ENCODE measurements at places on chromosomes 3 and 15.

DNA sequence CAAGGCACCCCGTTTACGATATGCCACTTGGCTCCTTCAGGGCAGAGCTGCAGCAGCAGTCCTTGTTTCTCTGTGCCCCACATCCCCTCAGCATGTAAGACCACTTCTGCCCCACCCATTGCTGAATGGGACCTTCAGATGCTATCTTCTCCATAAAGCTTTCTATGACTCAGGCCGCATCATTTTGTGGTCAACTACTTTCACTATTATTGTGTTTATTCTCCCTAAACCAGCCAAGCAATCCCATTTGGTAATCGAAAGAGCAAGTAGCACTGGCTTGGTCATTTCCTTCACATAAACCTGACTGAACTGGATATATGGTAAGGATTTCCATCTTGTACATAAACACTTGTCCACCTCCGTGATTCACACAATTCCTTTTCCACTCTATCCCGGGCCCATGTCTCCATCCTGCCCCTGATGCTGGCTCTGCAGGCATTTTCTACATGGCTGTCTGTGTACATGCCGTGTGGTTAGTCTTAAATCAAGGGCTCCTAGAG lies 25.7 kb downstream of the LIPC start:
- no peak for DNase-seq

DNA sequence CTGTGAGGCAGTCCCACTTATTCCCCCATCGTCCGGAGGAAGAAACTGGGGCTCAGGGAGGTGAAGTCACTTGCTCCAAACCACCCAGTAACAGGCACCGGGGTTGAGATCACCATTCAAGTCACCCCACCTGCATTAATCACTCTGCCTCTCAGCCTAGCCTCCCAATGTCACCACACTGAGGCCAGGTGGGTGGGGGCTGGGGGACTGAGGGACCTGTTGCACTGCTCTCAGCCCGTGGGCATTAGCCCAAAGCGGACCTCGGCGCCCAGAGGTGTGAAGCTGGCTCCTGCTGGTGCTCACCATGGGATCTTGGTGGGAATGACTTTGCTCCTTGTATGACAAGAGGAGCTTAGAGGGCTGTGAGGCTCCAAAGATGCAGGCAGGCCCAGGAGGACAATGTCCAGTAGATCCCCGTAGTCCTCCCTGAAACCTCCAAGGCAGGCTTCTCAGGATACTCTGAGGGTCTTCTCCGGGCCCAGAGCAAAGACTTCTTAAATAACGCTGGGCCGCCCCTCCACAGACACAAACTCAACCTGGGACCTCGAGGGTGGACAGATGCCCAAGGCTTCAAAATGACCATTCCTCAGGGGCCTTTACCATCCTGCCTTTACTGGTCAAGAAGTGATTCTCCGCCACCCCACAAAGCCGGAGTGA lies 1.7 kb downstream of the NT5DC2 start:
- no peak for DNase-seq

- no peak for DNase-seq
Observed at GRCh38 chr3:101926594-101927105, 77.3 kb downstream of the NFKBIZ start.

- no peak for DNase-seq
Observed at GRCh38 chr3:58737644-58738043, 71.1 kb upstream of the FAM3D start.

DNA sequence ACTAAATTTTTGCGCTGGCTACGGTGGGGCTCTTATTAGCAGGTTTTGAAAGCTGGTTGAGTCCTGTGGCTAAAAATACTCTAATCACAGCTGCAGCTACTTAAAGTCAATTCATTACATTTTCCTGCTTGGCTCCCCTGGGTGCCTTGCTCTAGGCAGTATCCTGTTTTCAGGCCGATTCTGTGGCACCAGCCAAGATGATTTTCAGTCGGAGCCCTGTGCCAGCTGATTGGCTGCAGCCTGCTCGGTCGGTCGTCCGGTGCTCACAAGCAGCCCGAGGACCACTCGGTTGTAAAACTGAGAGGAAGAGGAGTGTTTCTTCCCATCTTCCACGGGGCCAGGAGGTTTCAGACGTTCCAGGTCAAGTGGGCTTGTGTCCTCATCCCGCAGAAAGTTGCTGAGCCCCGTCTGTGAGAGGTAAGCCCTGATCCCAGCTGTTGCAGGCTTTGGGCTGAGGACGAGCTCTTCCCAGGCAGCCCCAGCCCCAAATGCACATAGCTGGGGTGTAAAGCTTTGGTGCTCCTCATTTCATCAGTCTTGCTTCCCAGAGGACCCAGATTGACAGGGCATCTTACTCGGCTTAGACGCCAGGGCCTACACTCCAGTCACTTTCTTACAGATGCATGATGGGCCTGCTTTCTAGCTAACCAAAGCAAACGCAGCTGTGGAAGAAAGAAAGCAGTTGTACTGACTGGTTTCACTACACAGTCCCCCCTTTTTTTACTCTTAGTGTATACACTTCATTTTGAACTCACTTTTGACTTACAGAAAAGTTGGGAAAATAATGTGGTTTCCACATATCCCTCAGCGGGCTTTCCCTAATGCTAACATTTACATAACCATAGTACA lies 15.9 kb downstream of the LYSMD4 start:
- no peak for DNase-seq

DNA sequence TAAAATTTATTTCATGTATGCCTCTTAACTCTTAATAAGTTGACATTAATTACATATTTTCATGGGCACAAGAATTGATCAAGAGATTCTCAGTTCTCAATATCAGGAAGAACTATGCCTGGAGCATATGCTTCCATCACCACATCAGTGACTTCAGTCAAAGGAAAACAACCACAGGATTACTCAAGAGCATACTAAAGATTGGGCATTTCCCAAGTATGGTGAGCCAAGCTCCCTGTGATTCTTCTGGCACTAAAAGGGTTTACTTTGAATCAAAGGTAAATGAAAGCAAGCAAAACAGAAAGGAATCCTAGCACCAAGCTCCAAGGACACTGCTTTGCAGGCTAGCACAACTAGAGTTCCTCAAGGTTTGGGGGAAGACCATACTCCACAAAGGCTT lies 44.6 kb downstream of the FMN1 start:
- DNase-seq = no peak

DNA sequence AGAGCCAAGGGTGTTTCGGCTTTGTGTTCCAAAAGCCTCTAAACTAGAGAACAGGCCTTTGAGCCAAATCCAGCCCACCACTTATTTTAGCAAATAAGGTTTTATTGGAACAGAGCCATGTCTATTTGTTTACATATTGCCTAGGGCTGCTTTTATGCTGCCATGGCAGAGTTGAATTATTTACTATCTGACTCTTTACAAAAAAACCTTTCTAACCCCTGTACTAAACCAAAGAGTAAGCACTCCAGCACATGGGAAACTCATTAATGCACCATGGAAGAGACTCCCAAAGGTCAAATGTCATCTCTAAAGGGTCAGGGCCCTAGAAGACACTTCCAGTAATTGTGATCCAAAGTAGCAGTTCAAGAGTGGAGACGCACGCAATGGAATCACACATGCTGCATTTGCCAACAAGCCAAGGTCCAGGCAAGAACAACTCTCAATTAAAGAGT lies 22.3 kb downstream of the OSBPL10 start:
- DNase-seq = no peak

DNA sequence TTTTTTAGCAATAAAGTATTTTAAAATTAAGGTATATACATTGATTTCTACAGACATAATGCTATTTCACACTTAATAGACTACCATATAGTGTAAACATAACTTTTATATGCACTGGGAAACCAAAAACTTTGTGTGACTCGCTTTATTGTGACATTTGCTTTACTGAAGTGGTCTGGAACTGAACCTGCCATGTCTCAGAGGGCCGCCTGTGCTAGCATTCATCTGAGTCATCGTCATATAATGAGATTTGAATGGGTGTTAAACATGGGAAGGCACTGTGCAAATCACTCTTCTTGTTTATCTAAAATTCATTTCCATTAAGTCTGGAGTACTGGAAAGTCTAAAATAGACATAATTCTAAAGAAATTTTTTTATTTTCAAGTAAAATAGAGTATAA lies 12.9 kb downstream of the EIF2AK4 start:
- DNase-seq = no peak

DNA sequence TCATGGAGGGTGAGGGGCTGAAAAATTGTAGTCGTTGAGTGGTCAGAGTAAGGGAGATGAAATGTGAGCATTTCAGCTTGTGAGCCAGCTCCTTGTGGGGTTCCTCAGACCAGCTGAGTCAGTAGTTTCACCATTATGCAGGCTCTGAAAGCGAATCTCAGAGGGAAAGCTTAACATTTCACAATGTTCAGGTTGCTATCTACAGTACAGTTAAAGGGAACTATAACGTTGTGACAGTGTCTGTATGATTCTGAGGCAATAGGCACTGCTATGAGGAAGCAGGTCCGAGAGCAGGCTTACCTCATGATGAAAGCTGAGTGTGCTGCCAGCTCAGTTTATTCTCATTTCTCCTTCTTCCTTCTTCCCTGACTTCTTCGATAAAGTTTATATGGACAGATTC lies 469.6 kb downstream of the EDEM1 start:
- DNase-seq = no peak

DNA sequence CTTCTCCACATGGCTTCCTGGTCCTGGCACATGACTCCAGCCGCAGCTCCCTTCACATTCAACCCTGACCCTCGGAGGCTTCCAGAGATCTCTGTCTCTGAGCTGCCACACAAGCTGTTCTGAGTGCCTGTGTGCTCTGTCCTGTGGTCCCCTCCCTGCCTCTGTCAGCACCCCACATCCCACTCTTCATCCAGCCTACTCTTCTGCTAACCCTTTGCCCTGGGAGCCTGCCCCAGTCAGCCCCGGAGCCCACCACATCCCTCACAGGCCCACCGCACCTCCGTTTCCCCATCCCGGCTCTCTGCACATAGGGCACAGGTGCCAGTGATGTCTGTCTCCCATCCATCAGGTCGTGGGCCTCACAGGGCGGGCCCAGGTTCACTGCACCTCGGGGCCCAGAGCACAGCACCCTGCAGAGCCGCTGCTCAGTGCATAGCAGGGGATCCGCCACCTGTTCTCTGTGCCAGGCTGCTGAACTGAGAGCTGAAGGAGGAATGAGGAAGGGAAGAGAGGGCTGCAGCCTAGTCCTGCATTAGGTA lies 133.6 kb downstream of the UACA start:
- no peak for DNase-seq

GRCh38 chr3:64133272-64133671 lies 92.0 kb downstream of the PRICKLE2 start:
- no peak for DNase-seq

GRCh38 chr15:52255008-52255407 lies 40.6 kb downstream of the MYO5C start:
- no peak for DNase-seq

- peak; percentile 99 for DNase-seq
Observed at GRCh38 chr3:120498556-120499346, 48.0 kb upstream of the FSTL1 start.

DNA sequence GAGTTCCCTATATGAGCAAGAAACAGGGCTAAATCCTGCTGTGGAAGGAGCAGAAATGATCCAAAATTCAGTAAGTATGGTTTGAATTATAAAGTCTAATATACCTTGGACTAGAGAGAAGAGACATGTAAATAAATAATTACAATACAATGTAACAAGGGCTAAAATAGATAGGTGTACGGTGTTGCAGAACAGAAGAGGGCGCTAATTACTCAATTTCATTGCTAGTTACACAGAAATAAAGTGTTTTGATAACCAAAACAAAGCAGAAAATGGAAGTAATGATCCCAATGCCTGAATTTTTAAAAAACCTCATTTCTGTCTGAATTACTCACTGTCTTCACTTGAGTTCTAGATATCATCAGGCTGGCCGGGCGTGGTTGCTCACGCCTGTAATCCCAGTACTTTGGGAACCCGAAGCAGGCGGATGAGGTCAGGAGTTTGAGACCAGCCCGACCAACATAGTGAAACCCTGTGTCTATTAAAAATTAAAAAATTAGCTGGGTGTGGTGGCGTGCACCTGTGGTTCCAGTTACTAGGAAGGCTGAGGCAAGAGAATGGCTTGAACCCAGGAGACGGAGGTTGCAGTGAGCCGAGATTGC lies 8.3 kb upstream of the PLCH1 start:
- DNase-seq = no peak

DNA sequence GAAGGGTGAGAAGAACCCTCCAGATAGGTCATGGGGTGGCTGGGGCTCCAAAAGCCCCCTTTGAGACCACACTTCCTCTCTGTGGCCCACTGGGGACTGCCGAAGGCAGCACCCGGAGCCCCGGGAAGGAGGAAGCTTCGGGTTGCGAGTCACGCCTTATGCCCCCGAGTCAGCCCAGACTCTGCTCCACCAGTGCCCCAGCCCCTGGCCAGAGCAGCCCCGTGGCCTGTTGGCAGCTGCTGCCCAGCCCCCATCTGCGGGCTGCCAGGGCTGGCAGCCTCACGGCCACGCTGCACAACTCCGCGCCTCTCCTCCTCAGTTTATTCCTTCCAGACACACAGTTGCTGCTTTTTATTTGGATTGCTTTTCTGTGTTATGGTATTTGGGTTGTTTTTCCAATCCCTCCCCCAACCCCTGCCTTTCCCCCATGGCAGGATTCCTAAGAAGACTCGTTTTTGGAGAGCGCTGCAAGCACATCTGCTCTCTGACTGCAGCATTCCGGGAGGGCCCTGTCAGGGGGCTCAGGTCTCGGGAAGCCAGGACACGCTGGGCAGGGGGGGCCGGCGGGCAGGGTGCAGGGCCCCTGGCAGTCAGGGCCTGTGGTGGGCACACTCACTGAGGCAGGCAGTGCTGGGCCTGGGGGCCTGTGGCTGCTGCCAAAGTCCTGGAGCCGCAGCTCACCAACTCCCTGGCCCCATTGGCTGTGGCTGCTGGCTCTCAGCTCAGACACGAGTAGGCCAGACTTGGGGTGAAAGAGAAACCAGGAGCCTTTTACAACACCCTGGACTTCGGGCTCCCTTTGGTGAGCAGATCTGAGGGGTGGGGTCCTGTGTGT lies 20.2 kb downstream of the MAGEF1 start:
- DNase-seq = no peak

- no peak for DNase-seq
Observed at GRCh38 chr3:185753354-185753753, 71.5 kb downstream of the IGF2BP2 start.

DNA sequence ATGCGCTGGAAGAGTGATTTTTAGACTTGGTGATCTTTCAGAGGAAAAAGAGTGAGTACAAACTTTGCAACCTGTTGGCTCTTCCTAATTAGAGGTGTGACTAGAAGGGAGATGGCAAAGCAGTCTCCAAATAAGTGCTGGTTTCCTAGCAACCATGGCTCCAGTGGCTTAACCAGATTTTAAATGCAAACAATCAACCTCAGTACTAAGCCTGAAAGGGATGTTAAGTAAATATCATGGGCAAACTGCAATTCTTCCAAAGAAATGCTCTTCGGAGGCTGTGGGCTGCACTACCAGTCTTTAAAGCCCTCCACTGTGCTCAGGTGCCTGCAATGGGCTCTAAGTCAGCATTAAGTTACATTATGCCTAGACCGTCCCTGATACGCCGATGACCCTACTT lies 678.1 kb upstream of the CCDC54 start:
- no peak for DNase-seq

GRCh38 chr3:38251197-38251596 lies 14.4 kb upstream of the SLC22A13 start:
- DNase-seq = no peak

GRCh38 chr3:59127071-59127470 lies 77.2 kb upstream of the CFAP20DC start:
- peak; percentile 65 for DNase-seq

GRCh38 chr3:186298876-186299275 lies 63.2 kb downstream of the DGKG start:
- DNase-seq = no peak

Measured in AG04449 (cell line).